Natural killer cell treated with Interleukin-12 subunit alpha and Interleukin-12 subunit beta and Interleukin-15 and Interleukin-18, amount 100 ng/mL, for 72 hours (primary cell): ENCODE measurements at places on chromosomes 1 and 21. TPM values are rescaled to one million over a fixed set of nuclear protein-coding genes. Genes with fewer than 3 reads are reported as not detected.

DNA sequence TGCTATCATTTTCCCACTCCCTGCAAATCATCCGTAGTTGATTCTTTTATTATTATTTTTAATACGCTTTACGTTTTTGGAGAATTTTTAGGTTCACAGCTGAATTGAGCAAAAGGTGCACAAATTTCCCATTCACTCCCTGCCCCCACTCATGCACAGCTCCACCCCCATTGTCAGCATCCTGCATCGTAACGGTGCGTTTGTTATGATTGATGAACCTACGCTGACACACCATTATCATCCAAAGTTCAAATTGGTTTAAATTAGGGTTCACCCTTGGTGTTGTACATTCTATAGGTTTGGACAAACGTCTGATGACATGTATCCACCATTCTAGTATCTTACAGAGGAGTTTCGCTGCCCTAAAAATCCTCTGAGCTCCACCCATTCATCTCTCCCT, 44.5 kb downstream of the EDARADD start:
- DNase-seq: no peak

DNA sequence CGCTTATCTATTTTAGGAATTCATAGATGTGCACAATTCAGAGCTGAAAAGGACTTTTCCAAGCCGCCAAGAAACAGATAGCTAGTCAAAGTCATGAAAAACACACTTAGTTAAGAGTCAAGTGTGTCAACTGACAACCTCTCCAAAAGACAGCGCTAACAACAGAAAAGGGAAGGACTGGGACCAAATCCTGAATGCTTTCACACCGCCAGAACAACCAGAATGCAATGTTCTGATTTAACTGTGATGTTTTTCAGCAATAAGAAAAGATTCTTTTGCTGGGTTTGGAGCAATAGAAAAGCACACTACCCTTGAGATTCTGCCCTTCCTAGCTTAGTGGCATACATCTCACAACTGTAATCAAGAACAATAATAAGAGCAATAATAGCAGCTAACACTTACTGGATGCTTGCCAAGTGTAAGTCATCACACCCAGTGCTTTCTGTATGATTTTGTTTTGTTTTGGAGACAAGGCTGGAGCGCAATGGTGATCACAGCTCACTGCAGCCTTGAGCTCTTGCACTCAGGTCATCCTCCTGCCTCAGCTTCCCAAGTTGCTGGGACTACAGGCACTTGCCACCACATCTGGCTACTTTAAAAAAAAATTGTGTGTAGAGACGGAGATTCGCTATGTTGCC, 33.9 kb upstream of the SDC3 start:
- DNase-seq: no peak

- no peak for DNase-seq
Measured at GRCh38 chr1:27087371-27088220, 67.3 kb downstream of the SLC9A1 start.

GRCh38 chr21:37855647-37856625, 60.3 kb downstream of the KCNJ6 start:
- DNase-seq: no peak

TSACC gene
- total RNA-seq: not detected

TNFAIP8L2 gene
- total RNA-seq: 10.2 TPM

MMEL1 gene
- total RNA-seq: not detected
